ENCODE measurements at places on chromosomes 3 and 15.

GRCh38 chr3:2896308-2896939, 213.8 kb downstream of the IL5RA start:
- no peak for DNase-seq

GRCh38 chr15:69976366-69976994, 121.2 kb downstream of the TLE3 start:
- DNase-seq: peak; percentile 18

GRCh38 chr3:78281381-78281780, 1241.5 kb downstream of the ROBO2 start:
- DNase-seq: no peak

GRCh38 chr3:69180869-69181591, 58.6 kb upstream of the LMOD3 start:
- no peak for DNase-seq

DNA sequence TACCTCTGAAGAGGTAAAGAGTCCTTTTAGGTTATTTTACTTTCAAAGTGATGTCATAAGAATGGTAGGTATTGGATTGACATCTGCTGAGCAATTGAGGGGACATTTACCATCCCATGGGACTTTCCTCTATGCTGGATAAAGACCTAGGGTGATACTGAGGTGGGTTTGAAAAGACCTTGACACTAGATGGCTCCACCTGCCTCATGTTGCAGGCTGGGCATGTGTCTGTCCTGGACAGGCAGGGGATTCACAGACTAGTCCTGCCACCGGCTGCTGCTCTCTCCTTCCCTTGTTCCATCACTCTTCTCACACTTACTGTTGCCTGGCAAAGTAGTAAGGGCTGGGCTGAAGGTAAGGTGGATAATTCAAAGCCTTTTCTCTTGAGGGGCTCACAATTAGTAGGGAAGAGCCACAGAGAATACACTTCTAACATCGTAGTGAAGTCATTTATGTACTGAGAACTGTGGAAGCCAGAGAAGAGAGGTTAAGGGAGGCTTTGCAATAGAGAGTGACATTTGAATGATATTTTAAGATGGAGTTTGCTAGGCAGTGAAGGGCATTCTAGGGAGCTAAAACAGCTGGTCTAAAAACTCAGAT, 27.7 kb downstream of the TRAK1 start:
- DNase-seq: no peak

DNA sequence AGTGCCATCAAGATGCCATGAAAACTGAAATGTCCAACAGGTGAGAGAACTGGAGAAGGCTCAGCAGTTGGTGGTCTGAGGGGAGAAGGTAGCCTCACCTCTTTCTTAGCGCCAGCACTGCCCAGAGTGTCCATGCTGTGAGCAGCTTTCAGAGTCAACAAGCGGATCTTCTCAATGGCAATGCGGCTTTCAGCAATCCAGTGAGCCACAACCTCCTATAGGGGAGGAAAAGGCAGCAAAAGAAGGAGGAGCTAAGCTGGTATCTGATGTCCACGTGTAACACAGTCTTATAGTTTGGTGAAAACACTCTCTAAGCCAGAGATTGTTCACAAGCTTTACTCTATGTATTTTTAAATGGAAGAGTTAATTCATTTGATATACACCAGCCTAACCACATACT, 36.1 kb upstream of the ACKR4 start:
- no peak for DNase-seq

DNA sequence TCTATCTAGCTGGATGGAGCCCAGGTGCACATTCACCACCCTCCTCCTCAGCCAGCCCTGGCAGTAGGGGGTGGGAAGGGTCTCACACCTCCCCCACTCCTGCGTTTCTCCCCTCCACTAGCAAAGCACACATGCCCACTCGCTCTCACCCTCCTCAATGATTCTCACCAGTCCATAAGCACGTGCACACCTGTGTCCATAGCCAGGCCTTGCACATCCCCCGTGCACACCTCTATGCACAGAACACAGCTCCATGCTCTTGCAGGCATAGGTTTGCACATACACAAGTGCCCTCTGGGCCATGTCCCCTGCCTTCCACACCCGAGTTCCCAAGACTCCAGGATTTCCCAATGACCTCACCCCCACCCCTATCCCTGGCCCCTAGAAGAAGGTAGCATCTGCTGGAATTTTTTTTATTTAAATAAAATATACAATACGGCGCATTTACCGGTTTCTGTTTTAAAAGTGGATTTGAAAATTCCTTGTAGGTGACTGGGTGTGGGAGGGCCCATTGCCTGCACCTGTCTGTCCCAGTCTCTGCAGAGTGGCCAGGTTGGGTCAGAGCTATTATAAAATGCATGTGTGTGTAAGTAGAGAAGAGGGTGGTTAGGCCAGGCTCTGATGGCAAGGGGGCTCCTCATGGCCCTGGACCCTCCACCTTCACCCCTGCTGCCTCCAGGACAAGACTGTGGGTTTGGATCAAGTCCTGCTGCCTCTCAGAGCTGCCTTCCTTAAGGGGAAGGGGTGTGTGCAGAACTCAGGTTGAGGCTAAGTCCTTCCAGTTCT, 49.1 kb downstream of the HCN4 start:
- no peak for DNase-seq

- no peak for DNase-seq
Measured at GRCh38 chr3:168925568-168925967, 737.9 kb downstream of the MECOM start.

DNA sequence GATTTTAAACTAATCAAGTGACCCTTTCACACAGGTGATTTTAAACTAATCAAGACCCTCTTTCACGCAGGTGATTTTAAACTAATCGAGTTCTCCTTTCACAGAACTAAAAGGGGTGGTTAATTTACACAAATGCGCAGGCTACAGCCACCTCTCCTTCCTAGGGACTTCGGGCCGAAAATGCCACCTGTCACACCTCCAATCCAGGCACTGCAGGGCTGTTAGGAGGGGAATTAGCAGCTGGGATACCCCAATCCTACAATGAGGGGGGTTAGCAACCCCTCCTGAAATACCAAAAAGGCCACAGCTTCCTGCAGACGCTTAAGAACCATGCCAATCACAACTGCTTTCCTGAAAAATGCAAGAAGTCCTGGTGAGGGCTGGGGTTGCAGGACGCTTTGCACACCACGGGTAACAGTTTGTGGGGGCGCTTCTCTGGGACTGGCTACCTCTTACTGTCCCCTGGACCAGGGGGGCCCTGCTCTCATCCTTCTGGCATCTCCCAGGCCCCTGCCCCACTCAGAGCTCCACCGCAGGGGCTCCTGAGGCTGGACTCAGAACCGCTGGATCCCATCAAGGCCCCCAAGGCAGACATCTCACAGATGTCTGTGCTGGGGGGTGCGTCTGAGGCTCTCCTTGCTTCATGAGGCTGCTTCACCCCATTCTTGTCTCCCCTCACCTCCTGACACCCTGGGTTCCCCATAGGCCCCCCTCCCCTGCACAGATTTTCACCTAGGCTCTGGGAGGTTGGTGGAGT, 145.9 kb downstream of the OR4M2 start:
- DNase-seq: no peak

- no peak for DNase-seq
Measured at GRCh38 chr15:27965546-27965945, 133.6 kb downstream of the OCA2 start.

DNA sequence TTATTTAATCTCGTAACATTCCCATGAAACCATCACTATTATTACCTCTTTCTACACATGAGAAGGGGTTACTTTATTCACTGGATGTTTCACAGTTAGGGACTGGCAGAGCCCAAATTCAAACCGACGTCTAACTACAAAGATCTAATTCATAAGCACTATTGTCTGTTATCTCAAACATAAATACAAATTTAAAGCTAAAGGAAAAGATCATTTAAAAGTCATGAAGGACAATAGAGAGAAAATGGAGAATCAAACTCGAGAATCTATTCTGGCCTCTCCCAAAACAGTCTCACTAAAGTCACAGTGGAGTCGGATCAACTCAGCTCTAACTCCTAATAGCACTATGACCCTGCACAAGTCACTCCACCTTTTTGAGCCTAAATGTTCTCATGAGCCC, 287.7 kb downstream of the ZIC4 start:
- DNase-seq: no peak

DNA sequence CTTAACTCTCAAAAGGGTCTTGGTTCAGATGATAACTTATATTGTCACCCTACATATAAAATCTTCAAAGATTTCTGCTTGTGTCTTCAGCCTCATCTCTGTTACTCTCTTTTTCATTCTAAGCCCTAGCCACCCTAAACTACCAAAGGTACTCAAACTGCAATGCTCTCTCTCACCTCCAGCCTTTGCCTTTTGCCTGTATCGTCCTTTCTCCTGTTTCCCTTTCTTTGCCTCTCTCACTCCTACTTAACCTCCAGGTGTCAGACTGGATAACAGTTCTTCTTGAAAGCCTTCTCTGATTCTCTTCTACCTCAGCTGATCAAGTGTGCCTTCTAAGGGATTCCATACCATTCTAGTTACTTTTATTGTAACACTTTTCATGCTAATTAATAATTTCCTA, 149.8 kb downstream of the SERPINI1 start:
- no peak for DNase-seq

GRCh38 chr15:86327230-86327865, 247.7 kb downstream of the AGBL1 start:
- no peak for DNase-seq

GRCh38 chr3:185175370-185175987, 22.6 kb upstream of the C3orf70 start:
- no peak for DNase-seq

DNA sequence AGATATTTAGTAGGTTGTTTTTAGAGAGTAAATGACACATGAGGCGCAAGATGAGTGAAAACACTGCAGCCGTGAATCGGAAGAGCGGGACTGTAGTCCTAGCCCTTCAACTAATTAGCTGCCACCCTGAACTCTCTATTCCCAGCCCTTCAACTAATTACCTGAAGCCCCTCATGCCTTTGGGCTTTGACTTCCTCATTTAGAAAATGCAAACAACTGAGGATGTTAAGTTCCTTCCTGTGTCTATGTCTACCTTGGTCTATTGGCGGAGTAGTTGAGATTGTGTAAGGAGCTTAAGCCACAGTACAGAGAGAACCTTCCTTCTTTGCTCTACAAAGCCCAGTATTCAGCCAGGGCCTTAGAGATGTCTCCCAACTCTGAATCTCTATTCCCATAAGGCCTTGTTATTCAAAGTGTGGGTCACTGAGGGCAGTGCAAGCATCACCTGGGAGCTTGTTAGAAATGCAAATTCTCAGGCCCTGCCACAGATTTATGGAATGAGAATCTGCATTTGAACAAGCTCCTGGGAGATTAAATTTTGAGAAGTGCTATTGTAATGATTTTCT, 71.8 kb upstream of the SCN5A start:
- no peak for DNase-seq

DNA sequence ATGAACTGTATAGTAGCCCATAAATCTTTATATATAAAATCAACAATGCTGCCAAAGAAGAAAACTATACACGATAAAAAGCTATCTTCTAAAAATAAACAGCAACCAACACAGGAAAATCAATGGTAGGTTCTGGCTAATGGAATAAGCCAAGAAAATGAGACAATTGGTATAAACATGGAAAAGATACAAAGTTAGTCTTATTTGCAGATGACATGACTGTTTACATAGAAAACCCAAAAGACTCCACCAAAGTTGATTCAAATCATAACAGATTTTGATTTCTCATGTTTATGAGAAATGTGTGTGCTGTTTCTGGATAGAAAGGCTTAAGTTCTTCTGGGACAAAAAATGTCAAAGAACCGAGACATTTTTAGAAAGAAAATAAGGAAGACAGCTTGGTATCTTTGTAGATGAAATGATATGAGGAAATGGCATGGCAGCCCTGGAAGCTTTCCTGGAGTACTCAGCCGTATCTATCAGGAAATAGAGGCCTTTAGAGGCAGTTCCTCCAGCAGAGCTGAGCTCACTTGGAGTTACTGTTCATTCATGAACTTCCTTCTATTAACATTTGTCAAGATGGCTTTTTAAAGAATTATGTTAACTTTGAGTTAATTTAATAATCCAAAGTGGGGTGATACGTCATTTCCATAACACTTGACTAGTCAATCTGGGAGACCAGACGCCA, 36.7 kb upstream of the VILL start:
- DNase-seq: no peak

- no peak for DNase-seq
Measured at GRCh38 chr15:61654002-61654740, 406.1 kb downstream of the VPS13C start.

- DNase-seq: no peak
Measured at GRCh38 chr15:74758736-74759135, 10.1 kb downstream of the CYP1A2 start.

DNA sequence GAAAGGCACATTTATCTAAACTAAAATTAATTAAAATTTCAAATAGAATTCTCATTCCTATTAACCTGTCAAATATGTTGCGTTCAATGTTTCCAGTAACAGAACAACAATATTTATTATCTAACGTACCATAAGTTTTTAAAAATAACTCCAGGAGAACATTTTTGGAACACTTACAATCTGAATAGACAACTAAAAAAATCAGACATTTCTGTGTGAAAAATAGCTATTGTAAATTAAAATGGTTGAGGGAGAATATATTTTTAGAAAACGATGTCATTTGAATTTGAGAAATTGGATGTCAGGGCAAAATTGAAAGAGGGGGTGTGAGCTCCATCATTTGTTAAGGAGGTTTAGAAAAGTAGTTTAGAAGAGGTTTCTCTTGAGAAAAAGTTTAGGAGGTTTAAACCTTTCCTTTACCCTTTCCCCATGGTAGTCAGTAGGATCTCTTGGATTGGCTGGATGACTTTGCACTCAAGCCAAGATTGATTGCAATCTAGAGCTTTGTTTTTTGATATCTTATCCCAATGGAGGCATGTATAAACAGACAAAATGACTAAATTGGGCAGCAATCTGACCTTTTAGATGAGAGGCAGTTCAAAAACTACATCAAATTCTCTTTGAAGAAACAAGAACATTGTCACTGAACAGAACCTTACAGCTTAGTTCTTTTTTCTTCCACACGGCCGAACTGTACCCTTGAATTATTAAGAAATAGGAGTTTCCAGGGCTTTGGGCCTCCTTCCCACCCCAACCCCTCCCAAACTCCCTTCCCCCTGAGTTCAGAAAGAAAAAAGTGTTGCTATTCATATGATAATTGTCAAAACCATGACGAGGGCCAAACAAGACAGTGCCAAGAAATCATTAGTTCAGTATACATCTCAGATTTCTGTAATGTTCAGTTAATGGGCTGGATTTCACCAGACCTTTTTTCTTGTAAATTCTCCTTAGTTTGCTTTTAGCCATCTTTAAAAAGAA, 79.7 kb upstream of the CDIN1 start:
- no peak for DNase-seq

- no peak for DNase-seq
Measured at GRCh38 chr3:64667887-64668581, 19.8 kb downstream of the ADAMTS9 start.

DNA sequence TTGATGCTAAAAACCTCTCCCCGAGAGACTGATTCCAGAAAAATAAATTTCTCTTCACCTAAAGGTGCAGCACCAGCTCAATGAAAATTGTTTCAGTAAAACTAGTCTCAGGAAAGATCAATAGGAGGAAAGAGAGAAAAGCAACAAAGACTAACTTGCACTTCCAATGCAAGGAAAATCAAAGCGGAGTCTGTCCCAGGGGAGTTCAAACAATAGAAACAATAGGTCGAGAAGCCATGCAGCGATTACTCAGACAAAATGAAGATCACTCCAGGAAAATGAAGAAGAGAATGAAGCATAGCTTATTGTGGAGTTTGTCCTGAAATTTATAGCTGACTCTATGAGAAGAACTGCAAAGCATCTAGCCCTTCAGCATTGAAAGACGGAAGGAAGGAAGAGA, 105.1 kb upstream of the FRMD4B start:
- DNase-seq: no peak

GRCh38 chr3:39473452-39474125, 6.1 kb downstream of the MOBP start:
- no peak for DNase-seq

GRCh38 chr3:191237047-191237882, 38.2 kb downstream of the OSTN start:
- no peak for DNase-seq

GRCh38 chr3:141050576-141051442, at the start of gene SPSB4:
SPSB4 (plus strand) TSS chr3:141051347; CDS start chr3:141066105, 14,758 bp downstream.
- no peak for DNase-seq

All from activated naive CD4-positive, alpha-beta T cell (primary cell).